ENCODE measurements at places on chromosomes 2 and 18. TPM values are rescaled to one million over a fixed set of nuclear protein-coding genes. Genes with fewer than 3 reads are reported as not detected.
A peak's percentile ranks its signal among the peaks of the same experiment; 100 is the strongest.

DNA sequence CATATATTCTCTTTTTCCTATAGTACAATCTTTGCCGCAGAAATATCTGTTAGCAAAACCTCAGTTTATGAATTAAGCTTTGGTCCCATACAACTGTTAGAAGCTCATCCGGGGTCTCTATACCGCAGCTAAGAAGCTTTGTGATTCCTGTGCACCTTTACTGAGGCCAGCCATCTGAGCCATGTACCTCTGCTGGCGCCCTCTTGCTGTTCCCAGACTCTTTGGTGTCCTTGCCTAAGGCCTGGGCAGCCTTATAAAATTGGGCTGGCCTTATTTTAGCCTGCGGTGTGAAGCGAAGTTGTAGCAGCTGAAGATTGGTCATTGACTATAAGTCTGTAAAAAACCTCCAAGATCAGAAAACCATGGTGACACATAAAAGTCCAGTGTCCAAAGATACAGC lies 1135.1 kb upstream of the CHAC2 start:
- DNase-seq: no peak

Gene BOK
- 28.1 TPM for polyA plus RNA-seq

DNA sequence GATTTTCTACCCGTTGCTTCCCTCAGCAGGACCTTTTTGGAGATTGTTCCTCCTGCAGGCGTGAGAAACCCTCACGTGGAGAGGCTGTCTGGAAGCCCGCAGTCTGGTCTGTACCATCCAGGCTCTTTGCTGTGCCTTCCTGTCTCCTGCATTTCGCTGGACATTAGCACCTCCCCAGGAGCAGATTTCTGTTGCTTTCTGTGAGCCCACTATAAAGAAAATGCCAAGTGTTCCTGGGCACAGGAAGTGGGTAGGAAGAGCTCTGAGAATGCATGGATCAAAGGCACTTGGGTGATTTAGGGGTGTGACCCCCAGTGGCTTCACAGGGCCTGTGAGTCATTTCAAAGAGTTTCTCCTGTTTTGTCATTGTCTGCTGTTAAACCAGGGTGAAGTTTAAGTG lies 27.3 kb downstream of the SPTBN1 start:
- DNase-seq: peak; percentile 81

GRCh38 chr2:112821142-112821541 lies 15.4 kb downstream of the IL1B start:
- no peak for DNase-seq

- DNase-seq: no peak
Observed at GRCh38 chr2:130896813-130897212, 60.1 kb downstream of the ARHGEF4 start.

Measured in GM23248 (cell line).